ENCODE measurements at places on chromosomes 5 and 9. TPM values are rescaled to one million over a fixed set of nuclear protein-coding genes. Genes with fewer than 3 reads are reported as not detected.

- peak; percentile 25 for DNase-seq
Observed at GRCh38 chr9:109244179-109245132, 76.4 kb downstream of the EPB41L4B start.

DNA sequence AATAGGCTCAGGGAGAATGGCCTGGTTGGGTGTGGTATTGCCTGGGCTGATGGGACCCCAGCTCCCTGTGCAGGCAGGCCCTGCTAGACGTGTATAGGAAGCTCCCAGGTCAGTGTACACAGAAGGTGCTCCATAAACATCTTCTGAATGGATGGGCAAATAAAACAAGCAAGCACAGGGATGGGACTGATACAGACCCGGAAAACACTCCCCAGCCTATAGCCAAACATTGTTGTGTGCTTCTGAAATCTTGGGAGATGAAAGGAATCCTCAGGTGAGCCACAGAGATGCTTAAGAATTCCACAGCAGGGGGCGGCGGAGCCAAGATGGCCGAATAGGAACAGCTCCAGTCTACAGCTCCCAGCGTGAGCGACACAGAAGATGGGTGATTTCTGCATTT lies 151.8 kb downstream of the ENTREP1 start:
- no peak for DNase-seq

DNA sequence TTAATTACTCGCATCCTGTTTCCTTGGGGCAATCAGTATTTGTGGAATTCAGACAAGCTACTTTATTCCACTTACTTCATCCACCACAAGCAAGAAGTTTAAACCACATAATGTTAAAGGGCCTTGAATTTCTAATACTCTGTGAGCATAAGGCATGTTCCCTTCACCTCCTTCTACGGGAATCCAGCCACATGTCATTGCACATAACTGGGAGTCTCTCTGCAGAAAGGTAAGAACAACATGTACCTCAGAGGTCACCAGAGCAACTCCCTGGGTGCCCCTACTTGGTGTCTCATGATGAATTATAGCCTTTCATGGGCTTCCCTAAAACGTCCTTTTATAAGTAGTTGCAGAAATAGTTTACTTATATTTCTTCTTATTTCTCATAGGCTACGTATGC lies 553.2 kb downstream of the DTWD2 start:
- no peak for DNase-seq

GRCh38 chr9:108400297-108400696 lies 455.5 kb downstream of the ACTL7B start:
- DNase-seq, result no peak

- no peak for DNase-seq
Observed at GRCh38 chr9:32218100-32218767, 166.2 kb upstream of the ACO1 start.

The COMMD10 gene
- 18.1 TPM for total RNA-seq

DNA sequence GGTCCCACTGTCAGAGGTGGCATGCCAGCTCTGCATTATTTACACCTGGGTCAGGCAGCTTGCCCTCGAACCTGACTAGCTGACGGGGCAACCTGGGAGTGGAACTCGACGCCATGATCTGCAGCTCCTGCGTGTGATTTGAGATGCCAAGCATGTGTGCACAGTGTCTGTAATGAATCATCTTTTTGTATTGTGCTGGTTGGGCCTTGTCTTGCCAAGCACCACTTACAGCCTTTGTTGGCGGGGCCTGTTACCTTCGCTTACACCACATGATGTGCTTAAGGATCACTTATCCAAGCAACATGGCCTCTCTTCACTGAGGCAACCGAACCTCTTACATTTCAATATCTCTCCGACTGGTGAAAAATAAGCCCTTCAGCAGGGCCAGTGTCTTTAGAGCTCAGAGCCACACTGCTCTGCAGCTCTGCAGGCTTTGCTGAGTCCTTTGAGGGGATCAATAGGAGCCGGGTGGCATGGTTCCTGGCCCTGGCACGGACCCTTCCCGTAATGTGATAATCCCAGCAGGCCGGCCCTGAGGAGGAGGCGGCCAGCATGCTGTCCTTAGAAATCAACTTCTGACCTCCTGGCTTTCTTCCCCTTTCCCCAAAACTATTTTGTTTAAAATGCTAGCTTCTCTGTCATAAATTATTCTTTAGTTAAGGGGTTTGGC lies 297.7 kb upstream of the CD180 start:
- no peak for DNase-seq

The ZNF366 gene
- total RNA-seq, result not detected

GRCh38 chr5:107395632-107396350 lies 274.9 kb downstream of the EFNA5 start:
- peak; percentile 61 for DNase-seq

DNA sequence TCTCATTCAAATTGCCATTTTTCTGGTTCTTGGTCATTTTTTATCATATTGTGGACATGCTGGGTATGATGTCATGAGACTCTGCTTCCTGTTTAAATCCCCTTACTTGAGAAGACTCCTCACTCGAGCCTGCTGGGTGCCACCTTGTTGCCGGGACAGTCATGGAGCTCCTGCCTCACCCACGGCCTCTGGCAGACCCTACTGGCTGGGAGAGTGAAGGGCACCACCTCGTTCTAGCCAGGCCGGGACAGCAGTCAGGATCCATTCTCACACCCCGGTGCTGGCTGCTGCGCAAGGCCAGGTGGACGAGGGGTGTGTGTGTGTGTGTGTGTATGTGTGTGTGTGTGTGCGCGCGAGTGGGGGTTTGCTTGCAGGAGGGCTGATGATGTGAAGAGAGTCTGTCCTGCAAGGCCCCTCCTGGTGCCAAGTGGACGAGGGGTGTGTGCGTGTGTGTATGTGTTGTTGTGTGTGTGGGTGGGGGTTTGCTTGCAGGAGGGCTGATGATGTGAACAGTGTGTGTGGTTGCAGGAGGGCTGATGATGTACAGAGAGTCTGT lies 4.4 kb downstream of the CEP72 start:
- DNase-seq, result no peak

DNA sequence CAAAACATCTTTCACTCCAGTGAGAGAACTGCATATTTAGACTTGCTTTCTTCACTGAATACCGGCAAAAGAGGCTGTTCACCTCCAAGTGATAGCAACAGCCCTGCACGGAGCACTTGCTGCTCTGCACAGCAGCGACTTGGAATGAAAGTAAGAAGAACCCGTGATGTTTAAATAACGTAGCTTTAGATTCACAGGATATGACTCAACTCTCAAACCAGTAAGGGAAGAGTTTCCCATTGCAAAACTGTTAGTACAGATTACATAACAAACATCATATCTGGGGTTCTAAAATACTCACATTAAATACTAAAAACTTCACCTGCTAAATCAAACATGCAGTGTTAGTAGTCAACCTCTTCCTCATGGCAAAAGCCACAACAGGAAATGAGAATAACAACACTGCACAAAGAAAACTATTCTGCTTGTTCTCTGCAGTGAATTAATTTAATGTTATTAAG lies 203.4 kb downstream of the MCTP1 start:
- DNase-seq, result peak; percentile 84

The FAM120A gene
- 57.7 TPM for total RNA-seq

DNA sequence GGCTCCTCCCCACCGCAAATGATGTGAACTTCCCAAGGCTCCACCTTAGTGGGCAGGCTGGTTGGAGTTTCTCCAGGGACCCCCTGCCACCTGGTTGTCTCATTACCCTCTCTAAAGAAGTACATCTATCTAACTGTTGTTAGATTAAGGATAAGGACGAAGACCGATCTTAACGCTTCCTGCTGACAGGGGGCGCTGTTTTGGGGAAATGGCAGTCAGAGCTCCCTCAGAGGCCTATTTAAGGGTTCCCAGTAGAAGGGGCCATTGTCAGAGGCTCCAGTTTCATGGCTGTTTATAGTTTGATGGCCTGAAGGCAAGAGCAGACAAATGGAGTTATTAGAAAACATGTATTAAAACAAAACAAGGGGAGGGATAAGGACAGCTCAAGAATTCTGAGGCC lies 100.1 kb downstream of the SPEF2 start:
- DNase-seq, result no peak

GRCh38 chr5:78638423-78638822 lies 10.1 kb downstream of the LHFPL2 start:
- peak; percentile 96 for DNase-seq

The BARHL1 gene
- total RNA-seq, result not detected

DNA sequence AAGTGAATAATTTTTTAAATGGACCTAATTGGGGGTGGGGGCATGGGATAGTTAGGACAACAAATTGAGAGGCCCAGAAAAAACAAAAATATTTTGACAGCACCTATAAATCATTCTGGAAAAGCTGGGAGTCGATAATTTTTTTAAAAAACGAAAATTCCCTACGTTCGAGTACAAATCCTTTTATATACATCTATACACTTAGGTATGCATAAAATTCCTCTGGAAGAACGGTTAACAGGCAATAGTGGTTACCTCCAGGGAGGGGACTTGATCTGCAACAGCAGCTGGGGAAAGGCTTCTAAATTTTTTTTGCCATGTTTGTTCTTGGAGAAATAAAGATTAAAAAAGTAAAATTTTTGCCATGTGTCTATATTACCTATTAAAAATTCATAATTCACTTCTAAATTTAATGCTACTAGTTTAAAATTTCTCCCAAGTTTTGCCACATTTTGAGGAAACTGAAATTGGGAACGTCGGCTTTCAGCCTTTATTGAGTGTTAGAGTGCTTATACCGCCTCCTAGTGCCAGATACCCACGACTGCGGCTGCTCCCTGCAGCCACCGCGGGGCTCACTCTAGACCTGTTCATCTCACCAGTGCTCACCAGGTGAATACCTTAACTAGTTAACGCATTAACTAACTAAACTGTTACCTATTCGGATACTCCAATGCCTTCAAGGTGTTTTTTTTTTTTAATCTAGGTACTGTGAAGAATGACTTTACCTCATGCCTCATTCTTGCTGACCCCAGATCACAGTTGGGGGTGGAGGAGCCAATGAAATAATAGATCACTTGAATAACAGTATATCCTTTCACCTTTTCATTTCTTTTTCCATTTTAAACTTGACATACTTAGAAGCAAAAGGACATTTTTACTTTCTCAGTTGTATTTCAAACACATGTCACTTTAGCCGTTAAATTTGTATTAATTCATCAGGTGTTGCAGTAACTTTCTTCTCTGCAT lies 1.8 kb upstream of the BHMT start:
- no peak for DNase-seq

GRCh38 chr5:151592855-151593408 lies 1.8 kb upstream of the FAT2 start:
- no peak for DNase-seq

DNA sequence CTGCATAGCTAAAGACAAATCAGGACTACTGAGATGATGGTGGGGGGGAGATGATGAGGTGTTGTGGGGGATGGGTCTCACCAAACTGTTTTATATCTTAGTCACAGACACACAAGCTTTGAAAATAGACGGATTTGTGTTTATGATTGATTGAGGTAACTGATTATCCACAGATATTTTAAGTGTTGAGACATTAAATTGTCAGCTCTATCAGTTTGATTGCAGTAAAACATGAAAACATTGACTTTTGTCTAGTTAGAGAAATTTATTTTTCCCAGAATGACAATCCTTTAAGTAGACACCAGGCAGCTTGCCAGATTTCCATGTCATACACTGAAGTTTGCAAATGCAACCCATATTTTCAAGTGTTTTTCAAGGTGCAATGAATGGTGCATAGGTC lies 149.8 kb downstream of the NR2F1-AS1 start:
- no peak for DNase-seq

GRCh38 chr9:110008663-110009062 lies 199.3 kb downstream of the C9orf152 start:
- no peak for DNase-seq

The GBGT1 gene
- total RNA-seq, result 8.5 TPM

GRCh38 chr9:102069969-102070368 lies 331.5 kb upstream of the GRIN3A start:
- peak; percentile 3 for DNase-seq

The ERGIC1 gene
- 137 TPM for total RNA-seq

The BTNL9 gene
- not detected for total RNA-seq

- no peak for DNase-seq
Observed at GRCh38 chr5:65055938-65056337, 287.2 kb downstream of the CWC27 start.

- DNase-seq, result peak; percentile 16
Observed at GRCh38 chr5:24714746-24715145, 70.0 kb upstream of the CDH10 start.

The ICE1 gene
- total RNA-seq, result 40.3 TPM

The FAM221B gene
- not detected for total RNA-seq

DNA sequence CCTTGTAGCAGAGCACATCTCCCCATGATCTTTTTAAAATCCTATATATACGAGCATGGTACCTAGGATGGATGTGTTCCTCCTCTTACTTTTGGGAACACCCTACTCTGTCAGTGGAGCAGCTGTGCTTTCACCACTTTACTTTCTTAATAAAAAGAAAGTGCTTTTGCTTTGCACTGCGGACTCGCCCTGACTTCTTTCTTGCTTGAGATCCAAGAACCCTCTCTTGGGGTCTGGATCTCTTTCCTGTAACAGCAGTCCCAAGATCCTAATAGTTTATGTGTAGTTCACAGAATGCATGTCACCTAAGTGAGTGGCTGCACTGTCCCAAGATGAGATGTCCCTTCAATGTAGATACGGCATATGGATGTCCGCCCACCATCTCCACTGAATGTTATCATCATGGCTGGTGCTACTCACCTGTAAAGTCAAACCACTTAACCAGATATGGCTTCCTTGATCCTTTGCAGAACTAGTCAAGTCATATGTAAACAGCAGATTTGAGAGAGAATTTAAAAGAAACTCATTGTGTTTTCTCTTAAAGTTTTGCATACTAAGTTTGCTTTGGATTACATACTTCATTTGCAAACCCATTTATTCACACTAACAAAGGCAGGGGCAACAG lies 1.9 kb downstream of the FGF1 start:
- no peak for DNase-seq

DNA sequence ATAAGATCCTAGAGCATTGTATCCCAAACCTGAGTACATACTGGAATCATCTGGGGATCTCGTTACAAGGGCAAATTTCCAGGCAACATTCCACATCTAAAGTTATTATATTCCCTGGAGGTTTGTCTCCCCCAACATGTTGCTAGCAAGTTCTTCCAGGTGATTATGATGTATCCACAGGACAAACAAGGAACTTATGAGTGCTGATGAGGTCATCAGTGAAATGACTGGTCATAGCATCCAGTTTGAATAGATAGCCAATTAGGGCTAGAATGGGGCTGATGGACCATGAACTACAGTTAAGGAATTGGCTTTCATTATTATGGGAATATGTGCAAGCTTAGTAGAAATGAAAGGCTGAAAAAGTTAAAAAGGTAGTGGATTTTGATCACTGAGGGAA lies 115.2 kb downstream of the CWC27 start:
- no peak for DNase-seq

Data from astrocyte (in vitro differentiated cells and primary cell).